ENCODE measurements at places on chromosomes 3 and 15.

- DNase-seq: no peak
Measured at GRCh38 chr3:196868297-196868661, 559 bp downstream of the SENP5 start.

- DNase-seq: no peak
Measured at GRCh38 chr15:63763476-63764123, 70.1 kb downstream of the HERC1 start.

DNA sequence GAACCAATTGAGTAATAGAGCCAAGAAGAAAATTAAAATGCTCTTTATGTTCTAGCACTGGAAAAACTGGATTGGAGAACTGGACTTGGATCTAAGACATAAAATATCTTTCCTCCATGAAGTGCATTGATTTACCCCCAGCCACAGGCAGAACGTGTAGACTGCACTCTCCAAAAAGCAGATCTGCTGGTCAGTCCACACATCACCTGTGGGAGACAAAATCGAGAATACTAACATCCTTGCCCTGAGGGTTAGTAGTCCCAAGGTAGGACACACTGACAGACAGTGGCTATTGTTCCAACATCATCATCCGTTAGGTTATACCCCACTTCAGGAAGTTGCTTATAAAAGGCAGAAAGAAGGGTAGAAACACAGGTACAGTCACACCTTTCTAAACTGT lies 257.1 kb upstream of the STT3B start:
- DNase-seq: no peak

DNA sequence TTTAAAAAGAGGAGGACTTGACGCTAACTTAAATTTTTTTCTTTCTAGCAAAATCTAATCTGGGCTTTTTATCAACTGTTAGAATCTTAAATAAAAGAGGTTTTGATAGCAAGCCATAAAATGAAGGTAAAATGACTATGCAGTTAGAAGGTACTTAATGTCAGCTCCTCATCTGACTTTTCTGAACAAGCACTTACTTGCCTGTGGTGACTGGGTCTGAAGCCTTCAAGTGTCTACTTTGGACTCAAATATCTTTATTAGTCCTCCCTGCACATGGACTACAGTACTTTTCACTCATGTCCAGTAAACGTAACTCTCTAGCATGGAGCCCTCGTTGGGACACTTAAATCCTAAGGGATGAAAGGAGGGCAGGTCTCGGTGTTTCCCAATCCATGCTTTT lies 135.9 kb downstream of the P2RY1 start:
- DNase-seq: no peak

DNA sequence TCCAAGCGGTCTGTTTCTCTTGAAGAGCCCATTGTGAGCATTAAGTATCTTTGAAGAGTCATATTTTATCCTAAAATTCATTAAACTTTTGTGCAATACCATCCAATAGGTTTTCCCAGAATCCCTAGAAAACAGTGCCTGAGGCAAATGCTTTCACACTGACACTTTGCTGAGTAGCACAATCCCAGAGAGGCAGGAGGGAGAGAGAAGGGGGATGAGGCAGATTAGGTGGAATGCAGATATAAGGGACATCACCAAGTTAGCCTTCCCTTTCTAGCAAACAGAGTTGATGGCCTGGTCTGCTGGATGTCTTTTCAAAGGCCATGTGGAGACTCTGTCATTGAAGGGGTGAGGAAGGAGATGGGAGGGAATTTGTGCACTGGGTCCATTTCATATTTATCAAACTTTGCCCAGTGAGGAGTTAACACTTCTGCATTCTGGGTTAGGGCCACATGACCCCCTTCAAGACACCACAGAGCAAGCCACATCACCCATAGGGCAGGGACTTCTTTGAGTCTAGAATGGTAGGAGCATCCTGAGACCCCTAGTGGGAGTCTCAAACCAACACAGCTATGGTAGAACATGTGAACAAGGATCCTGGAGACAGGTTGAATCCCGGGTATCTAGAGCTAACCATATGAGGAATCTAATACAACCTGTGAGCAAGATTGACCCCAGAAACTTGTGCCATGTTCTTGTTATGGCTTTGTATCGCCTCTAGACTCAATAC lies 32.0 kb upstream of the SEMA6D start:
- no peak for DNase-seq

DNA sequence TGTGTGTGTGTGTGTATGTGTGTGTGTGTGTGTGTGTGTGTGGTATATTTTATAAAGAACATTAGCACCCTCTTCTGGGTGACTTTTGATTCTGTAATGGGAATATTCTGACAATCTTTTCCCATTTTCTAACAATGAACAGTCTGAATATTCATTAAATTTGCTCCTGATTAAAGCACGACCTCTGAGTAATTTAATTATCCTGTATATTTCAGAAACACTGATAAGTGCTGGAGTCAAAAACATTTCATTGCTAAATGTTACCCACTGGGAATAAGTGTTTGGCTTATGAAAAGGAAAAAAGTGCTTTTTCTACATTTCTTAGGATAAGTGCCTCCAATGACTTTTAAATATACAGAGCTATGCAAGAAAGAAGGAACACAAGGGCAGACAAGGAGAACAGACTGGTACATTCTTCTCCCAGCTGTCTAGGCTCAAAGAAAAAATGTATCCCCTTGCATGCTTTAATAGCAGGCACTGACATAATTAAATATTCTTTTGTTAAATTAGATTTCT lies 32.3 kb upstream of the SYNPR start:
- no peak for DNase-seq

DNA sequence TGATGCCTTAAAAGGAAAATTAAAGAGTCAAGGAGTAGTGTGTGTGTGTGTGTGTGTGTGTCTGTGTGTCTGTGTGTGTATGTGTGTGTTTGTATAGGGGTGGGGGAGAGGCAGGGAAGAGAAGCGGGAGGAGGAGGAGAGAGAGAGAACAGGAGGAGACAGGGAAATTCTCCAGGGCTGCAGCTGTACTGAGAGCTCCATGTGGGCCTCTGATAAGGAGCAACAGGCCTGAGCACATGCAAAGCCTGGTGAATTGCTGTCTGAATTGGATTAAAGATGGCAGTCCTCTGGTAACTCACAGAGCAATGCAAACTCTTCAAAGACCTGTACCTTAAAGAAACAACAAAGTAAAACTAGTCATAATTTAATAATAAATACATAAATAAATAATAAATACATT lies 70.6 kb downstream of the SEMA6D start:
- no peak for DNase-seq

- DNase-seq: no peak
Measured at GRCh38 chr3:157109267-157110141, 50.4 kb downstream of the CCNL1 start.

GRCh38 chr15:89115547-89115946 lies 27.3 kb downstream of the ABHD2 start:
- DNase-seq: no peak

All from fibroblast of the conjunctiva (primary cell).